ENCODE measurements at places on chromosomes 6 and 20.
A peak's percentile ranks its signal among the peaks of the same experiment; 100 is the strongest.

DNA sequence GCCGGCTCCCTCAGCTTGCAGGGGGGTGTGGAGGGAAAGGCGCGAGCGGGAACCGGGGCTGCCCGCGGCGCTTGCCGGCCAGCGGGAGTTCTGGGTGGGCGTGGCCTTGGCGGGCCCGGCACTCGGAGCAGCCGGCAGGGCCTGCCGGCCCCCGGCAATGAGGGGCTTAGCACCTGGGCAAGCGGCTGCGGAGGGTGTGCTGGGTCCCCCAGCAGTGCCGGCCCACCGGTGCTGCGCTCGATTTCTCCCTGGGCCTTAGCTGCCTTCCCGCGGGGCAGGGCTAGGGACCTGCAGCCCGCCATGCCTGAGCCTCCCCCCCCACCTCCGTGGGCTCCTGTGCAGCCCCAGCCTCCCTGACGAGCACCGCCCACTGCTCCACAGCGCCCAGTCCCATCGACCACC, 514.5 kb upstream of the GJE1 start:
- no peak for DNase-seq

DNA sequence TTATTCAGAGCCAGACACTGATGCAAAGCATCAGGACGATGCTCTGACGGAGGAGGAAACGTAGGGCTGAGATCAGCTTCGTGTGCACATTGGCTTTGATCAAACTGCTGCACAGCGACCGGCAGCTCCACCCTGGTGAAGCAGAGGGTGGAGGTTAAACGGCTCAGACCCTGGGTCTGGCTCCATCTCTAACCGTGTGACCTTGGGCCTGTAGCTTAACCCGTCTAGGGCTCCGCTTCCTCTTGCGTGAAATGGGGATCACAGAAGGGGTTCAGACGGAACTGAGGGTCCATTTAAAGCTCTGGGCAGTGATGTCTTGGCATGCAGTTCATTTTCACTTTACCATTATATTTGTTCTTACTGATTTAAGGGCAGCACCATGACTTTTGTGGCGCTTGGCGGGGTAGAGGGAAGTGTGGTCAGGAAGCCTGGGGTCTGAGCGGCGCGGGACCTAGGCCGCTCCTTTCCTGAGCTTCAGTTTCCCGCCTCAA, 644 bp downstream of the RBL1 start:
- DNase-seq, result peak; percentile 13

DNA sequence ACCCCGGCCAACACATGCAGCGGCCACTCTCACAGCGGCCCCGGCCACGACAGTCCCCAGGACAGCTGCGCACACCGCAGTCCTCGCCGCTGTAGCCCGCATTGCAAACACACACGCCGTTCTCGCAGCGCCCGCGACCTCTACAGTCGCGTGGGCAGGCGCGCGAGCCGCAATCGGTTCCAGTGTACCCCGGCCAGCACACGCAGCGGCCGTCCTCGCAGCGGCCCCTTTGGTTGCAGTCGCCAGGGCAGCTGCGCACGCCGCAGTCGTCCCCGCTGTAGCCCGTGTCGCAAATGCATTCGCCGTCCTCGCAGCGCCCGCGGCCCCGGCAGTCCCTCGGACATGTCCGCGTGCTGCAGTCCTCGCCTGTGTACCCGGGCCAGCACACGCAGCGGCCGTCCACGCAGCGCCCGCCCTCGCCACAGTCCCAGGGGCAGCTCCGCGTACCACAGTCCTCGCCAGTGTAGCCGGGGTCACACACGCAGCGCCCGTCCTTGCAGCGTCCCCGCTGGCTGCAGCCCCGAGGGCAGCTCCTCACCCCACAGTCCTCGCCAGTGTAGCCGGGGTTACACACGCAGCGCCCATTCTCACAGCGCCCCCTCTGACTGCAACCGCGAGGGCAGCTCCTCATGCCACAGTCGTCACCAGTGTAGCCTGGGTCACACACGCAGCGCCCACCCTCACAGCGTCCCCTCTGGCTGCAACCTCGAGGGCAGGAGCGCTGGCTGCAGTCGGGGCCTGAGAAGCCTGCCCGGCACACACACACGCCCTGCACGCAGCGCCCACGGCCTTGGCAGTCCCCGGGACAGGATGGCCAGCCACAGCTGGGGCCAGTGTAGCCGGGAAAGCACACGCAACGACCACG, 12.5 kb downstream of the TNXB start:
- DNase-seq, result no peak

GRCh38 chr20:6051505-6051904, 2.4 kb downstream of the LRRN4 start:
- DNase-seq, result peak; percentile 29

GRCh38 chr20:43409577-43409913, 48.2 kb upstream of the SRSF6 start:
- no peak for DNase-seq

DNA sequence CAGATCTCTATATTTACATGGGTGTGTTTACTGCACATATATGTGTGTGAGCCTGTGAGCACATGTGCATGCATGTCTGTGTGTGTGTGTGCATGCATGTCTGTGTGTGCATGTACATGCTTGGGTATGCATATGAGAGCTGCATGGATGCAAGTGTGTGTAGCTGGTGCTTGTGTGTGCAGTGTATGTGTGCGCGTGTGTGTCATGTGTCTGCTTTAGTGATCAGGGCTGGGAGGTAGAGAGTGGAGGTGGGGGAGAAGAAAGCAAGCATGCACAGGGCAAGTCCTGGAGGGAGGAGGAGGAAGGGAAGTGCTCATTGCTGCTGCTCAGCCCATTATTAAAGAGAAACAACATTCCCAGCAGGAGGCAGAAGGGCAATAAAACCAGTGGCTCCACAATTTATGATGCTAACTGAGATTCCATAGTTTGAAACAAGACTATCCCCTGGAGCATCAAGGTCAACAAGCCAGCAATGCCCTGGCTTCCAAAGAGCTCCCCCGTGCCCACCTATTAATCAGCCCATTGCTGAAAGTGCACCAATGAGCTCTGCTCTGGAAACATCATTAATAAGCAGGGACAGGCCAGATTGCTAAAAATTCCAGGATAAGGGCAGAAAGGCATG, 414.0 kb downstream of the MAFB start:
- DNase-seq, result no peak

GRCh38 chr20:58308680-58309527, 611 bp upstream of the RAB22A start:
- peak; percentile 45 for DNase-seq

- DNase-seq, result no peak
Measured at GRCh38 chr20:5030348-5031205, 29.3 kb upstream of the SLC23A2 start.

DNA sequence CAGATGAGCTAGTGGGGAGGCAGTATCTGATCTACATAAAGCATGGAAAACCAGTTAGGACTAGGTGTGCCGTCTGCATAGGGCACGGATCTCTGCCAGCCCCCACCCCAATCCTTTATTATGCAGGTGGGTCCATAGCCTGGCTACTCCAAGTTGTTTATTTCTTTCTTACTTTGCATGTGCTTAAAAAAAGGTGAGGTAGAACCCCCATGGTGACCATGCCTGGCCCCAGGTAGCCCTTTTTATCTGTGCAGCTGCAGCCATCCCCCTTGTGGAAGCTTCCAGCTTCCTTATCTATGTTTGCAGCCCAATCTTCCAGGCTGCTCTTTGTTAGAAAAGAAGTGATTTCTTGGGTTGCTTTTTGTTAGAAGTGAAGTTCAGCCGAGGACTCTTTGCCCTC, 9.0 kb upstream of the TREM2 start:
- no peak for DNase-seq

GRCh38 chr6:44263354-44264100, 1.8 kb downstream of the NFKBIE start:
- no peak for DNase-seq

GRCh38 chr6:43088654-43089056, 12.5 kb downstream of the PTK7 start:
- no peak for DNase-seq

DNA sequence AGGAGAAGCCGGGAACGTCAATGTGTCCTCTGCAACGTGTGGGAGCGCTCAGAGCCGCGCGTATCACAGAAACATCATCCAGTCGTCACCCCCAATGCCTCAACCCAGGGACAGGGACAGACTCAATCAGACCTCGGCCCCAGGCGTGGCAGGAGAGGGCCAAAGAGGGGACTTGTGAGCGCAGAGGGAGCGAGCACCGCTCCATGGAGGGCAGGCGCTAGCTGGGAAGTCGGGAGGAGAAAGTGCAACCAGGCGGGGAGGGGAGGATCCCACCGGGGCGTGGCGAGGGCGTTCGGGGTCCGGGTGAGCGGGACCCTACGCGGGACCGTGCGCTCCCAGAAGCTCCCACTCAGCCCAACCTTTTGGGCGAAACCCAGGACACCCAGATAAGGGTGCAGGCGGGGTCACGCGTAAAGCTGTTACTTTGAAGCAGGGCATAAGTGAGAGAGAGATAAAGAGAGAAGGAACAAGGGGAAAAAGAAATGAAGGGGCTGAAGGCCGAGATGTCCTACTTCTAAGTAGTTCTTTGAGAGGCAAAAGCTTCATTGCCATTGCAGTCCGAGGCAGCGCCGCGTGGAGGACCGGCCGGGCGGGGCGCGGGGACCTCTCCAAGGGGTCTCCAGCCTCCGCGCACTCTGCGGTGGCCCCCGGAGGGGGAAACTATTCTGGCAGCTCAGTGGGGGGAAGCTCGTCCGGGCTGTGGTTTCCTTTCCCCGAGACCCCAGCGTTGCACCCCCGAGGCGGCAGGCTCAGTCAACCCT, 862 bp upstream of the SOBP start:
- DNase-seq, result peak; percentile 71

DNA sequence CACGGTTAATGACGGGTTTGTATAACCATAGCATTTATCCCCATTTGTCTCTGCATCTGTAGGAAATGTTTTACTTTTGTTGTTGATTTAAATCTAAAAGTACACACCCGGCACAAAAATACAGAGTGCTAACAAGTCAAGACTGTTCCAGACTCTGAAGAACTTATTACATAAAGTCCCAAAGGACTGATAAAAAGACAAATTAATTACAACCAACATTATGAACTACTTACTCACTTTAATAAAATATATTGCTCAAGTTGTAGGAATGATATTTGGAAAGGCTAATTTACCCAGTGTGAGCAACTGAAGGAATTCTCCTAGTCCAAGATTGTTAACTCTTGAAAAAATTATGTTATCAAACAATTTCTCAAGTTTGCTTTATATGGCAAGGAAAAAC, 115.6 kb downstream of the KIF13A start:
- no peak for DNase-seq

- DNase-seq, result no peak
Measured at GRCh38 chr6:37570482-37571133, 70.9 kb upstream of the CCDC167 start.

GRCh38 chr6:17870300-17871188, 116.9 kb downstream of the KIF13A start:
- DNase-seq, result no peak

DNA sequence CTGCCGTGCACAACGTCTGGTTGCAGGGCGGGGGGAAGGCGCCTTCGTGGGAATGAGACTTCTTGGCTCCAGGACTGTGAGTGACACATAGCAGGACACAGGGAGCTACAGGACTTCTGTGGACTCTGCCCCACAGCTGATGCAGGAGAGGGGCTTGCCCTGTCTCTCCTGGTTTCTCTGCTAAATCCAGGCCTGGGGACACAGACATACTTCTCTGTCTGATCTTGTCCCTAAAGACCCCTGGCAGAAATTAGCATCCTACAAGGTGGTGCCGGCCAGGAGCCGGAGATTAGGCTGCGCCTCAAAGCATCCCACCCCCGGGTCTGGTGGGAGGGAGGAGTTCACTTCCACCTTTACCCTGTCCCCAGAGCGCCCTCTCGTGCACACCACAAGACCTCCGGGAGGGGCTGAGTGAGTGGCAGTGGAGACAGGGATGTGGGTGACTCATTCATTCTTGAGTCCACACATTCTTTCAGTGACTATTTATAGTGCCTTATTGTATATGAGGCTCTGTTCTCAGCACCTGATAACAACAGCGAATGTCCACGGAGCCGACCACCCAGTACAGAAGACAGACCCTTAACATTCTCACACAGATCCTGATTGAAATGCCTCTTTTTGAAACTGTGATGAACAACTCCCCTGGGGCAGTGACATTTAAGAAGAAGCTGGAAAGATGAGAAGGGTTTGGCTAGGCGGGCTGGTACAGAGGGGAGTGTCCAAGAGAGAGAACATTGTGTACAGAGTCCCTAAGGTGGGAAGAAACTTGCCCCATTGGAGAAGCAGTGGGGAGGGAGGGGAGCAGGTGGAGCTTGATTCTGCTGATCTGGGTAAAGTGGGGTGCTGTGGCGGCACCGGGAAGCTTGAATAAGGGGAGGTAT, 39.0 kb downstream of the GMPR start:
- no peak for DNase-seq

GRCh38 chr20:31580706-31581105, 24.4 kb upstream of the ID1 start:
- no peak for DNase-seq

- DNase-seq, result peak; percentile 34
Measured at GRCh38 chr6:159313018-159313417, 143.8 kb downstream of the FNDC1 start.

DNA sequence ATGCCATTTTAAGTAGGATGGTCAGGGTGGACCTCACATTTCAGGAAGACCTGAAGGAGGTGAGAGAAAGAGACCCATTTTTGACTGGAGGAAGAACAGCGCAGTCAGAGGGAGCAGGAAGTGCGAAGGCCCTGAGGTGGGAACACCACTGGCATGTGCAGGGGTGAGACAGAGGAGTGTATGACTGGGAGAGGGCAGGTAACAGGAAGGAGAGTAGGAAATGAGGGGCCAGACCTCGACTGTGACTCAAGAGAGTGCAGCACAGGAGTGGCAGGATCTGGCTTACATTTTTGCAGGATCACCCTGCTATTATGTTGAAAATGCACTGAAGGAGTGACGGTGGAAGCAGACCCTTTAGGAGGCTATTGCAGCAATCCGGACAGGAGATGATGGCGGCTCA, 117.7 kb upstream of the CDYL start:
- DNase-seq, result no peak

- DNase-seq, result no peak
Measured at GRCh38 chr6:24321538-24322162, 36.2 kb downstream of the DCDC2 start.

Measured in hindlimb muscle (tissue), 1 donor.